NCI-H1436 treated with DMSO at 0.1 percent for 48 hours (cell line): ENCODE measurements at places on chromosomes 16 and 17.
A peak's percentile ranks its signal among the peaks of the same experiment; 100 is the strongest.

GRCh38 chr17:41464682-41465081 is 2.5 kb downstream of the KRT32 start:
- no peak for DNase-seq

DNA sequence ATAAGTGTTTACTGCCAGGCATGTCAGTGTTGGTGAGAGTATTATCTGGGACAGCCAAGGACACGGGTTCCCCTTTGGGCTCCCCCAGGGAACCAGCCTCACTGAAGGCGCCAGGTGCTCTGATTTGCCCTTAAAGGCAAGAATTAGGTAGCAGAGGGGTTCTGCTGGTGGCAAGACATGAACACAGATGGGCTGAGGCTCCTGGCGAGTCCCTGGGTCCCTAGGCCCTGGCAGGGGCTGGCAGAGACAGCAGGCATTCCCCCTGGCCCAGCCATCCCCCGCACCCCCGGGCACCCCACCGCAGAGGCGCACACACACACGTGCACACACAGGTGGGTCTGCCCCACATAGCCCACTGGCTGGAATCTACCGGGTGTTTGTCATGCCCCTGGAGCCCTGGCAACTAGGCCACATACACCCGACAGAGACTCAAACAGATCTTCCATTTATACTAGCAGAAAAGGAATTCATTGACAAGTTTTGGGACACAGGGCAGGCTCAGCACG is 153.3 kb downstream of the C16orf78 start:
- DNase-seq = no peak

GRCh38 chr17:77884019-77884418 is 74.5 kb upstream of the TNRC6C start:
- peak; percentile 77 for DNase-seq

DNA sequence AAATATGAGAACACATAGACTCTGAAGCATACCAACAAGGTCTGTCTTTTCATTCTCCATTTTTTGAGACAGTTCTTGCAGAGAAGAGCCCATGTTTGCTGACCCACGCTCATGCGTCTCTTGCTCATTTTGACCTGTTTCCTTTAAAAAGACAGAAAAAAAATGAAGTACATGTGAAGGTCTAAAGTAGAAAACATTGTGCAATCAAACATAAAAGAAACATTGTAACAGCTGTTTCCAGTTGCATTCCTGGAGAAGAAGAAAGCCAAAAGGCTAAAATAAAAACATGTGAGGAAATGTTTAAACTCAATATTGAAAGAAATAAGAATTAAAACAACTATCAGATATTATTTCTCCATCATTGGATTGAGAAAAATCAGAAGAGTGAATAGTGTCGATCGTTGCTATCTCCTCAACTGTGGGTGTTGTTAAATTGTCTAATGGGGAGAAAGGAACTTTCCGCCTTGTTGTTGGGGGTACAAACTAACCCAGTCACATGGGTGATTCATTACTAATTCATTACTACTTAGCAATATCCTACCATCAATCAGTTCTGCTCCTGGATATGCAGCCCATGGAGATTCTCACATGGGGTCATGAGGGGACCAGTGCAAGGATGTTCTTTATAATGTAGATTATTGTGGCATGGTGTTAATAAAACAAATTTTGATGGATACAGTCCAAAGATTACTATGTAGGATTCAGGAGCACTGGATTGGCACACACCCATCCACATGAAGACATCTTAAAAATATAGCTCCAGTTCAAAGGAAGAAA is 9.5 kb downstream of the ABCA9 start:
- DNase-seq = no peak

- no peak for DNase-seq
Observed at GRCh38 chr16:85608515-85608885, 4.6 kb upstream of the GSE1 start.

DNA sequence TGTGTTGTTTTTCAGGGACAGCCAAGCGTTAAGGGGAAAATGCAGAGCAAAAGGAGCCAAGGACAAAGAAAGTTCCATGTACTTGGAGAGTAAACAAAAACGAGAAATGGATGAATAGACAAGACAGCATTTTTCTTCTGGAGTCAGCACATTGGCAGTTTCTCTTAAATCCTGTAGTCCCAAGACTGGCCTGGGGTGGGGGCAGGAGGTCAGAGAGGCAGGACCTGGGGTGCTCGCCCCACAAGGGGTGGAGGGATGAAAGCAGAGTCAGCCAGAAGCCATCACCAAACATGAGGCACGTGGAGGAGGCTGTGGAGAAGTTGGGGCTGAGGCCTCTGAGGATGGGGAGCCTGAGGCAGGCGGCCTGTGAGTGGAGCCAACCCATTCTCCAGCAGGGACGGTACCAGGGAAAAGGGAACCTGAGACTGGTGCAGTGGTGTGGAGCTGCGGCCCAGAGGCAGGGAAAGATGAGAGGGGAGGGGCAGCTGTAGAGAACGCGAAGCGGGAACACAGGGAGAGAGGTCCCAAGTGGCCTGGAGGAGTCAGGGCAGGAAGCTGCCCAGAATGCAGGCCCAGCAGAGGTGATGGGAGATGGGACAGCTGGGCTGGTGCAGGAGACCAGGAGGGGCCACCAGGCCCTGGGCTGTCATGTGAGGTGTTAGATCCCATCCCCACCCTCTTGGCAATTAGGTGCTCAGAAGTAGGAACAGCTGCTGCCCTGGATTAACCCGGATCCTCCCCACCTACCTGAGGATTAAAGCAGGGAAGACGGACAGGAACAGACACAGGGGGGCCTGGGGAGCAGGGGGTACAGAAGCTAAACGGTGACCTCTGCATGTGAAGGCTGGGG is 3.3 kb downstream of the TLCD3B start:
- no peak for DNase-seq

GRCh38 chr17:37737971-37738370 is 6.9 kb downstream of the HNF1B start:
- no peak for DNase-seq

GRCh38 chr17:21542991-21543390 is 149.3 kb upstream of the KCNJ18 start:
- DNase-seq = no peak

GRCh38 chr16:88854306-88855111 is 2.2 kb downstream of the GALNS start:
- no peak for DNase-seq

DNA sequence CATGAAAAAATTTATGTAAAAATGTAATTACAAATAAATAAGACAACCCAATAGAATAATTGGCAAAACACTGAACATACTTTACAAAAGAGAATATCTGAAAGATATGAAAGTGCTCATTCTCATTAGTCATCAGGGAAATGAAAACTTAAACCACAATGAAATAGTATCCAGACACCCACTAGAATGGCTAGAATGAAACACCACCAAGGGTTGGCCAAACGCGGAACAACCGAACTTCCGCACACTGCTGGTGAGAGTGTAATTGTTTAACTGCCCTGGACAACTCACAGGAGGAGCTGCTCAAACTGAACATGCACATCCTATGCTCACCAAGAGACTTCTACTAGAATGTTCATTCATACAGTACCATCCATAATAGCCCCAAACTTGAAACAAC is 5.8 kb upstream of the ZDHHC7 start:
- DNase-seq = no peak

GRCh38 chr16:20136446-20136968 is 62.8 kb upstream of the GPR139 start:
- DNase-seq = no peak

GRCh38 chr16:50025537-50025931 is 509 bp downstream of the CNEP1R1 start:
- no peak for DNase-seq

DNA sequence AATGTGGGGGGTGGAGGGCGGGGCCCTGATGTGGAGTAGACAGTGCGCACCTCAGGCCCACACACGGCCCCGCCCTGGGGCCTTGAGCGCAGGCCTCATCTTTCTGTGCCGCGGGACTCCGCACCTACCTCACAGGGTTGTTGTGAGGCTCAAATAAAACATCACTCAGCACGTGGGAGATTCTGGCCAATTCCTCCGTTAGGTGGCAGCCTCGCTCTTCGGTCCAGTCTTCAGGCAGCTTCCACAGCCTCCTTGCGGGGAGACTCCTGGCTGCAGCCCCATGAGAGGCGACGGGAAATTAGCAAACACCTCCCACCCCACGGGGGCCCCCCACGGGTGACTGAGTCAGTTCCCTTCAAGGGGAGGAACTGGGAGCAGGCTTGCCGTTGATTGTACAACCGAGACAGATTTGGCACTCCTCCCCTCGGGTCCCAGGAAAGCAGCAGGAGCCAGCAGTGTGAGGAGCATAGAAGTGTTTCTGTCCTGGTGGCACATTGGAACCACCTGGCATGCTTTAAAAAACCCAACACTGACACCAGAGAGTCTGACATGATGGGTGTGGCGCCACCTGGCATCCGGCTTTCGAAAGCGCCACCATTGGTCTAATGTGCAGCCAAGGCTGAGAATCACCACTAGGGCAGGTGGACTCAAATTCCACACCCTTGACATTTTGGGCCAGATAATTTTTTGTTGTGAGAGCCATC is 7.6 kb downstream of the MRM1 start:
- peak; percentile 51 for DNase-seq

DNA sequence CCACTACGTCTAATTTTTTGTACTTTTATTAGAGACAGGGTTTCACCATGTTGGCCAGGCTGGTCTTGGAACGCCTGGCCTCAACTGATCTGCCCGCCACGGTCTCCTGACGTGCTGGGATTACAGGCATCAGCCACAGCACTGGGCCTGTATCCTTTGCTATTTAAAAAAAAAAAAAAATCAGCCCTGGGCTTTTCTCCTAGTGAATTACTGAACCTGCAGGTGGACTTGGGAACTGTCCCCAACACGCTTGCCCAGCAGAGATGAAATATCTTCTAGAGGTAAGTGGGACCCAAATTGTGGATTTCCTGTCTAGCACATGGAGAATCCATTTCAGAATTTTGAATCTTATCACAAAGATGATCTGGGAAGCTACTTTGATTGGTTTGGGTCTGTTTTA is 14.8 kb downstream of the CNOT1 start:
- no peak for DNase-seq

DNA sequence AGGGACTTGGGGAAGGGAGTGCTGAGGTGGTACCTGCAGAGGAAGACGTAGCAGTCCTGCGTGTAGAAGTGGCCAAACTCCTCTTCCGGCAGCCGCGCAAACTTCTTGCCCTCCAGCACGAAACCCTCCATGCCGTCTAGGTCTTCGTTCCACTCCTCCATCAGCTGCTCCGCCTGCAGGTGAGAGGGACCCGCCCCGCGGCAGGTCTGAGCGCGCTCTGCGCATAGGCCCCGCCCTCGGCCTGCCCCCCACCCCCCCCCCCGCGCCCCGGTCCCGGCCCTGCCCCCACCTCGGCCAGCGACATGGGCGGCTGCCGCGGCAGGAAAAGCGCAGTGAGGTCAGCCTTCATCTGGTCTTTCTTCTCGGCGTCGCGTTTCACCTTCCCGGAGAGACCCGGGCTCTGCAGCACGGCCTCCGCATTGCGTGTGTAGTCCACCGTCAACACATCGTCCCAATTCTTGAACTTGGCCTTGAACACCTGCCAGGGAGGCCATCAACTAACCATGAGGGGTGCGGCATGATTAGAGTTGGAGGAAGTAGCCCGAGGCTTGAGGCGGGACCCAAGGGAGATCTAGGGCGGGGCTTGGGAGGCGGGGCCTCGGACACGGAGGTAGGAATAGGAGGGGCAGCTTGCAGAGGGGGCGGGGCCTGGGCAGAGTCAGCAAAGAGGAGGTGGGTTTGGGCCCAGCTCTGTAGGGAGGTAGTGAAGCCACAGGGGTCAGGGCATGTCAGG is 11.5 kb downstream of the FLII start:
- peak; percentile 72 for DNase-seq

- no peak for DNase-seq
Observed at GRCh38 chr16:4113358-4114256, 2.6 kb downstream of the ADCY9 start.
